ENCODE measurements at places on chromosomes 16 and 17. TPM values are rescaled to one million over a fixed set of nuclear protein-coding genes. Genes with fewer than 3 reads are reported as not detected.
A peak's percentile ranks its signal among the peaks of the same experiment; 100 is the strongest.

DNA sequence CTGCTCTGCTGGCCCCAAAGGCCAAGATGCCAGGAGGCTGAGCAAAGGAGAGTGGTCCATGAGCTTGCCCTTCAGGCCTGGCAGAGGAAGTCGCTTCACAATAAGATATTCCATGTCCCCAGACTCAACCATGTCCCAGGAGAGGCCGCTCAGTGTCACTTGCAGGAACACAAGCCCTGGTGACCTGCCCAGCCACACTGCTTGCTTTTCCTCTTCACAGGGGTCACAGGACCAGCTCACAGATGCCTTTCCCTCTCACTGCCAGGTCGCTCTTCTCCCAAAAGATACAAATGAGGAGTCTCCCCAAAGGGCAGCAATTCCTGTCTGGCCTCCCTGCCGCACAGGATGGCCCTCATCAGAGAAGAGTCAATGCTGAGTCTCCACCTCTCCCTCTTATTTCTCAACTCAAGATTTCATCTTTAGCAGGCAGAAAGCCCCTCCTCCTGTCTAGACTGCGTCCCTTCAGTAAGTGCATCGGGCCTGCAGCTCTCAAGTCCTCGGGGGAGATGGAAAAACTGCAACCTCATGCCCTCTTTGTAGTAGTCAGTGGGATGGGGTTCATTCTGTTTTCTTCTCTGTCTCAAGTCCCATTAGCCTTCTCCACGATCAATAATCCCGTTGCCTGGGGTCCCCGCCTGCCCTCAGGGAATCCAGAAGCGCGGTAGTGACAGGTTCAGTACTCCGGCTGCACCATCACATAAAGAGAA, 5.0 kb downstream of the JUP start:
- DNase-seq: no peak

- DNase-seq: no peak
These were observed 3.5 kb upstream of the CAPNS2 start for GRCh38 chr16:55562936-55563335.

The SYT17 gene
- total RNA-seq: 0.12 TPM

The DNAI2 gene
- total RNA-seq: not detected

The CNGB1 gene
- total RNA-seq: not detected

DNA sequence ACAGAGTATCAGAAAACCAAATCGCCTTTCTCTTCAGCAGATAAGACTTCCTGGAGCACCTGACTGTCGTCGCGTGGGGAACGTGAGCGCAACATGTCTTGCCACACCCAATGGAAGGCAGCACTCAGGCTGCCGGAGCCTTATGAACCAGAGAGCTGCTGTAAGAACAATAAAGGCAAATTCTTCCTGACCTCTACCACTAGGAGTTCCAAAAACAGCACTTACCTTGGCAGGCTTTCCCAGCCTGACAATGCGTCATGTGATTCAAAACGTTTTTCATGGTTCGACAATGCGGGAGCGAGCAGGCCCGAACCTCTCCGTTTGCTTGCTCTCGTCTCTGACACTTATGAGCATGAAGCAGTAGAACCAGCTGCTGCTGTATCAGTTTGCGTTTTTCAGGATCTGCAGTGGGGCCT, 75.8 kb upstream of the TRAP1 start:
- peak; percentile 57 for DNase-seq

GRCh38 chr16:75176926-75177325, 28.6 kb downstream of the ZFP1 start:
- DNase-seq: no peak

DNA sequence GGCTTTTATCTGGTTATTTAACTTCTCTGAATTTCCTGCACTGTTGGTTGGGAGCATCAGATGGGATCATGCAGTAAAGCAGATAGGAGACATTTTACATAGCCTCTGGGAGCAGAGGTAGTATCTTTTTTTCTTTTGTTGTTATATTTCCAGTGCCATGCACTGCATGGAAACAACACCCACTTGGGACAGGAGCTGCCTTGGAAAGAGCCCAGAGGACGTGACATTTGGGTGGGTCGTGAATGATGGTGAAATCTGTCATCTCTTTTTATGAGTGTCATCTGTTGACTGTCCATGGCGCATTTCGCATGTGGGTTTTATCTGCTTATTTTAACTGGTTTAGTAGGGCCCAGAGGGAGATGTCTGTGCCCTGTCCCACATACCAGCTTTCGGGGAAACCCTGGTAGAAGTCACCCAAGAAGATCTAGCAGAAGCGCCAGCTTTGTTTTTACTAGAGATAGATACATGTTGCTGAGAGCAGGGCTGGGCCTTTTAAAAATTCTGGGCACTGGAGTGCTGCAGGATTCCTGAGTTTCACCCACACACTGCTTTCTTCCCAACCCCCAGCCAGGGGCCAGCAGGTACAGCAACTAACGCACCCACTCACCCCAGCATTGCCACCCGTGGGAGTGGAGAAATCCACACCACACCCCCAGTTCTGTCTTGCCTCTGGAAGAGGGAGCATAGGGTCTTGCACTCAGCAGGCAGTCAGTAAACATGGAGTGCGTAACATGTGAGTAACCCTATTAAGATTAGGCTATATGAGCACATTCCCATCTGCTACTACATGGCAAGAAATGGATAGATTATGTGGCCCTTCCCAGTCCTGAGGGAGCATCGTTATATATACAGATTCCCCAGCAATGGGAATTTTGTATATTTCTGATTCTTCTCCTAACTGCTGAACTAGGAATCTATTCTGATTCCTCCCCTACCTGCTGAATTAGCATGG, 8.4 kb upstream of the TERF2 start:
- no peak for DNase-seq

The ADAM11 gene
- 16.4 TPM for total RNA-seq

The SDR42E2 gene
- total RNA-seq: not detected

- DNase-seq: peak; percentile 18
These were observed 185.1 kb downstream of the CDK5R1 start for GRCh38 chr17:32671896-32672295.

DNA sequence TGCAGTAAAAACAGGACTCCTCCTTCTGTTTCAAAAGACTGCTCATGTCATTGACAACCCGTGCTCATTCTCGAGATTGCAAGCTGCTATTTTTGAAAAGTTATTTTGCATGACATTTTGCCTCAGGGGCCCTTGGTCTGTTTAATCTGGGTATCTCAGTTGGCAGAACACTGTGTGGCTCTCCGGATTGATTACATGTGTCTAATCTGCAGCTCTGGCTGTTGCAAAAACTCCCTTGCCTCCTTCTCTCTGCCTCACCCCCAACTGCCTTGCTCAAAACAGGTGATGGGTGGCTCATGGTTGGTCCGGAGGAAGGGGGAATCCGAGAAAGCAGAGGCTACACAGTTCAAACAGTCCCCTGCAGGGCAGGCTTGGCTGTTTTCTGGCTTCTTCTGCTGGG, 25.3 kb downstream of the GINS3 start:
- no peak for DNase-seq

The KIFC3 gene
- total RNA-seq: 53.5 TPM

GRCh38 chr17:33012522-33013033, 20.9 kb downstream of the SPACA3 start:
- DNase-seq: no peak

The SKAP1 gene
- total RNA-seq: not detected

The VPS35L gene
- total RNA-seq: 23.9 TPM

All from G401 (cell line).